ENCODE measurements at places on chromosomes 4 and X. TPM values are rescaled to one million over a fixed set of nuclear protein-coding genes. Genes with fewer than 3 reads are reported as not detected.

- DNase-seq: no peak
These were observed 288.5 kb downstream of the ASMT start for GRCh38 chrX:1903236-1903935.

DNA sequence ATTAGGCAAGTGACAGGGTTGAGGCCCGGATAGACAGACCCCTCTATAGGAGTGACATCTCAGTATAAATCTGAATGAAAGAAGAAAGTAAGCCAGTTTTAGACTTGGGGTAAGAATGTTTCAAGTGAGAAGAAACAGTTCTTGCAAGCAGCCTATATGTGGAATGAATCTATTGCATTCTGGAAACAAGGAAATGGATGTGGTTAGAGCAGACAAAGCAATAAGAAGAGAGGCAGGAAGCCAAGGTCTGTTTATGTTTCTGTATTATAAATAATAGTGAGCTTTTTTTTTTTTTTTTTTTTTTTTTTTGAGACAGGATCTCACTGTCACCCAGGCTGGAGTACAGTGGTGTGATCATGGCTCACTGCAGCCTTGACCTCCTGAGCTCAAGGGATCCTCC lies 255.8 kb downstream of the UNC5C start:
- DNase-seq: no peak

DNA sequence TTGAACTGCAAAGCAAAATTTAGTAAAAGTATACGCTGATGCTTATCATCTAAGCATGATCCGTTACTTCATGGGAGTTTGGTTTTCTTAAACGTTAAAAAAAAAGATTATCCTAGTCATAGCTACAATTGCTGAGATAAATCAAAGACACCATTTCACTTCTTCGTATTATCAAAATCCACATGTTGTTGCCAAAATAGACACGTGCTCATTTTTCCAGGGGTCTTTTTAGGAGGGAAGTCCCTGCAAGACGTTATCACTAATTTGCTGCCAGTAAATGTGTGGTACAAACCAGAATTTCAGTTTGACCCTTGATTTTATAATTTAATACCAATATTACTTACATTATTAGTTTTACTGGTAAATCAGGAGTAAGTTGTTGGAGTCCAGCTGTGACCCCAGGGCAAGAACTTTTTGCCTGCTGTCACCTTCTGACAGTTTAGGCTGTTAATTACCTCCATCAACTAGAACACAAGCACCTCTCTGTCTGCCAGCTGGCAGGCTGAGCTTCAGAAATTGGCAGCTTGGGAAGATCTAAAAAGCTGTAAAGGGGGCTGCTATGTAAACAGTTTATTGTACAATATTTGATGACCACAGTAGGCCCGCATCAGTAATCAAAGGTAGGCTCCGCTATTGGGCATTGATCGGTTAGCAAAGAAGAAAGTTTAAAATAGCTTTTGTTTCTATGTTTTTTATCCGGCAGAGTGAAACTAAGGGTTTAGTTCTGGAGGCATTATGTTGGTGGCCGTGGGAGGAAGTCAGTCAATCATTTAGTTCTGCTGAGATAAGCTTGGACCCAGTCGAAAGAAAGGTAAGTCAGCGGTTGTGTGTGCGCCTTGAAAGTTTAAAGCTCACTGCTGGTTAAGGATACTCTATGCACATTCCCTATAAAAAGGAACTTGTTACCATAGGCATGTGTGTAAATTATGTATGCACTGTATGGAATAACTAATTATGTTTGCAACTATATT lies 196.4 kb downstream of the FBXO8 start:
- no peak for DNase-seq

GRCh38 chr4:129353490-129353889 lies 257.5 kb downstream of the C4orf33 start:
- DNase-seq: no peak

- DNase-seq: no peak
These were observed 38.9 kb upstream of the TLL1 start for GRCh38 chr4:165834116-165834515.

GRCh38 chr4:24517676-24518075 lies 66.7 kb downstream of the DHX15 start:
- DNase-seq: no peak

TLR2 gene
- 1.4 TPM for total RNA-seq

ZAR1 gene
- total RNA-seq: not detected

Data from activated T-cell treated with anti-CD3 and anti-CD28 coated beads, Interleukin-2, amount 50 U/mL, for 72 hours (primary cell).